ENCODE measurements at places on chromosomes 11 and 22. TPM values are rescaled to one million over a fixed set of nuclear protein-coding genes. Genes with fewer than 3 reads are reported as not detected.

DNA sequence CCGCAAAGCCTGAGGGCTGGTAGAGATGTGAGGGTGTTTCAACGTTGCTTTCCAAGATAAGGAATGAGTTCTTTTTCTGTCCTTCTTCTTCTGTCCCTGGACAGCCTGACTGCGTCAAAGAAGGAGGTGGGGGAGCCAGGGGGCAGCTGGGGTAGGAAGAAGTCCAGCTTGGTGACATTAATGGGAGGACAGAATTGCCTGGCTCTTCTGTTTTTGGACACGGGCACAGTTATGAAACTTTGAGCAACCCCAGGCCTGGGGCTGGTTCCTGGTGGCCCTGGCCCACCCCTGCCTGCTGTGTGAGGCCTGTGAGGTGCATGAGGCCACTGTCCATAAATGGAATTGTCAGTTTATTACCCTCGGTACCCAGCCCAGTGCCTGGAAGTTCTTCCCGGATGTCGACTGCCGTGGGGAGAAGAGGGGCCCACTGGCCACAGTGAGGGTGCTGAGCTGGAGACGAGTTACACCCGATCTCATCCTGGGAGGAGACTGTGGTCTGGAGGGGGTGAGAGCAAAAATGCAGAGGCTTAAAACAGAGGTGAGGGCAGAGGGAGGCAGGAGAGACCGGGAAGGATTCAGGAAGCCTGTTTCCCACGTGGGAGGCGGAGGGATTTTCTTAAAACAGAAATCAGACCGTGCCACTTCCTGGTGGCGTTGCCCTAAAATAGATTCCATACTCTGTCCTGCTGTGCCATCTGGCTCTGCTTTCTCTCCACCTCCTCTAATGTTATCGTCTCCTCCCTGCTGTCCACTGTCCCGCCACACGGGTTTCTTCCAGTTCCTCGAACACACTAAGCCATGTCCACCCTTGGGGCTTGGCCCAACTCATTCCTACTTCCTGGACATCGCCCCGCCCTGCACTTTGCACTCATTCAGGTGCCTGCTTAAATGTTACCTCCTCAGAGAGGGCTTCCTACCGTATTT, 59.7 kb upstream of the RASD2 start:
- no peak for DNase-seq

CD6 gene
- total RNA-seq, result 0.39 TPM

GRCh38 chr22:22452211-22452610, 56.3 kb downstream of the ZNF280B start:
- DNase-seq, result no peak

DNA sequence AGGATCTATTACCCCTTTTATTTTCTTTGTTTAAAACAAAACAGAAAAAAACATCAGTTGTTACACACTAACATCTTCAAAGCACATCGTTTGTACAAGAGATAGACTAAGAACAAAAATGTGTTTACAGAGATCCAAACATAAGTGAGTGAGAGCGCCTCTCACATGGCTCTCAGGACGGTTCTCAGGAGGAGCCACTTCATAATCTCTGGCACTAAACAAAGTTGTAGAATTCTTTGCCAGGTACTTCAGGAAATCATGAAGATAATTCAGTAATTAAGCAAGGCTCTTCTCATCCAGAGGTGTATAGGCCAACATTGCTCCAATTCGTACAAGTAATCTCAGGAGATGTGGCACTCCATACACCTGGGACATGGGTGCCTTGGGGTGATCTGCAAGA, 29.8 kb downstream of the PDE3B start:
- no peak for DNase-seq

MOV10L1 gene
- total RNA-seq, result not detected

GRCh38 chr11:95231127-95231880, at the start of gene SESN3:
SESN3 (minus strand) TSS chr11:95231202; CDS start chr11:95230860, 342 bp downstream.
- peak; percentile 96 for DNase-seq

KRTAP5-9 gene
- total RNA-seq, result not detected

DNA sequence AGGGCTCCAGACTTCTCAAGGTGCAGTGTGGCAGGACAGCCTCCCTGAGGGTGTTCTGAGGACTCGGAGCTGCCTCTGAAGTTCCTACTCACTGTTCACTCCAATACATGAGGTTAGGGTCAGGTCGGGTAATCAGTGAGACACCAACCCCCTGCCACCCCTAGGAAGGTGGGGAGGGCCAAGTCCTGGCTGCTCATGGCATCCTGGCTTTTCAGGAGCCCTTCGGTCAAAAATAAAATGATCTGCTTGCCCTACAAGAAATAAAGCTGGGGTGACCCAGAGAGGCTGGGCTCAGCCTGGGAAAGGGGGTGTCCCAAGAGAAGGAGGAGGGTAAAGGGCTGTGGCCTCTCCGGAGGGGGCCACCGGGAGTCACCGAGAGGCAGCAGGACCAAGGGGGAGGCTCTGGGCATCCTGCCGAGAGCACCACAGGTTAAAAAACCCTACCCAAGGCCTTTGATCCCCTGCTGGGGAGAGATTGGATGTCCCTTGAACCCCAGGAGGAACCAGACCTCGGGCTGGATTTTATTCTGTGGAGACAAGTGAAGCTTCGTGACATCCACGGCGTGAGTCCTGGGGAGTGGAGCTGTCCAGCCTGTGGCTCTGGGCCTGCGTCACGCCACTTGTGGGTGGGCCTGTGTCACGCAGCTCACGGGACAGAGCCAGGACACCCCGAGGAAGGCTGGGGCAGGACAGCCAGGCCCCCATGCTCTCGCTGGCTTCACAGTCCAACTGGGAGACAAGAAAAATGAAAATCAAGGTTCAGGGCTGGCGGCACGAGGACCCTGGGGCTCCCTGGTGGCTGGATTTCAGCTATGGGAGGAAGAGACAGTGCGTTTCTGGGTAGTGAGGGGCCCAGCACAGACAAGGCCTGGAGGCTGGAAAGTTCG, 102.2 kb upstream of the FGF3 start:
- no peak for DNase-seq

FOLR3 gene
- total RNA-seq, result not detected

DNA sequence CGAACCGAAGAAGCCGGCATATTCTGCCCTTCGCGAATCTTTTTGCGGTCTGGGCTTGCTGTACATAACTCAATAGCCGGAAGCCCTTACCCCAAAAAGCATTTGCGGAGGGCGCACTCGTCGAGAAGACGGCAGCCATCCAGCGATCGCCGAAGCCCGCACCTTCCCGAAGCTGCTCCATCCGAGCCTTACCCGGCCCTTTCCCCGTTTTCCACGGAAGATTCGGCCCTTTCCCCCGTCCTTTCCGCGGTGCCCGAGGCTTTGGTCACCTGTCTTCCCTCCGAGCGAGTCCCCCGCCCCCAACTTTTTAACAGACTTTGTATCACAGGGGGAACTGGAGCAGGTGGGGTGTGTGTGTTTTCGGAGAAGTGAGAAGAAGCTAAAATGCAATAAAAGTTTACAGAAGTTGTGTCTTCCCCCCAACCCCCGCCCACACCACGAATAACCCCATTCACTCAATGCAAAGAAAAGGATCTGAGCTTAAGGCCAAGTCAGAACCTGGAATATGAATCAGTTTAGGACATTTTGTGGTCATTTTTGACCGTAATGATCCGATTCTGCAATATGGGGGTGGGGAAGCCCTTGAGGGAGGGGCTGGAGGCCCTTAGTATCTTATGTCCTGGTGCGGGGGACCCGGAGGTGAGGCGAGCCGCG, 99.0 kb upstream of the HSD17B12 start:
- DNase-seq, result no peak

DUSP8 gene
- total RNA-seq, result 10.1 TPM

CCDC116 gene
- 1.2 TPM for total RNA-seq

DNA sequence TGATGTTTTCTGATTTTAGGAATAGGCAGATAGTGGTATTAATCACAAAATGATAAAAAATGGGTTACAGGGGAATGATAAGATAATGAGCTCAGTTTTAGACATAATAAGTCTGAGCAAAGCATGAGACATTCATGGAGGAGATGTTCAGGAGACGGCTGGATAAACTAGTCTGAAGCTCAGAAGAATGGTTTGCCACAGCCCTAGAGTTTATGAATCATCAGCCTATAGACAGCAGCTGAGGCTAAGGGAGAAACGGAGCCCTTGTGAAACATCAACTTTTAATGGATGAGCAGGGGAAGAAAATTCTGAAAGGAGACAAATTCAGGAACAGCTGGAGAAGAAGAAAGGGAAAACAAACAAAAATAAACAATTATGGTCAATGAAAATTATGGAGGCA, 87.2 kb downstream of the RELT start:
- DNase-seq, result no peak

PHOX2A gene
- 5.6 TPM for total RNA-seq

GRCh38 chr11:98955551-98955950, 65.2 kb upstream of the CNTN5 start:
- DNase-seq, result no peak

BCO2 gene
- 1.5 TPM for total RNA-seq

RTN4RL2 gene
- total RNA-seq, result 3.4 TPM

DNA sequence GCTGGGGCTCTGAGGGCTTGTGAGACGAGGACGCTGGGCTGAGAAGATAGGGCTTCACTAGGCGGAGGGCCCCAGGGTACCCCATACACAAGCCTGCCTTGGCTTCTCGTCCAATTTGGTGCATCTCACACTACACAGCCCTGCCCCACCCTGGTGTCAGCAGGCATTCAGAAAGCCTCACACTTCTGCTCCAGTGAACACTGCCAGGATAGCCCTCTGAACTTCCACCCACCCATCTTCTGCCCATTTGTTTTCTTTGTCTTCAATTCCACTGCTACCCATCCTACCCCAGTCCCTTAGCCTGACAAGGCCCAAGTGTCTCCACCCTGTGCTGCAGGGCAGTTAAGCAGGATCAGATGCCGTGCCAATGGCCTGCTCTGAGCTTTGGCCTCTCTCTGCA, 1.9 kb upstream of the BUD13 start:
- no peak for DNase-seq

- DNase-seq, result no peak
Measured at GRCh38 chr11:861105-861479, 18.4 kb downstream of the TSPAN4 start.

DRD2 gene
- 2.9 TPM for total RNA-seq

DNA sequence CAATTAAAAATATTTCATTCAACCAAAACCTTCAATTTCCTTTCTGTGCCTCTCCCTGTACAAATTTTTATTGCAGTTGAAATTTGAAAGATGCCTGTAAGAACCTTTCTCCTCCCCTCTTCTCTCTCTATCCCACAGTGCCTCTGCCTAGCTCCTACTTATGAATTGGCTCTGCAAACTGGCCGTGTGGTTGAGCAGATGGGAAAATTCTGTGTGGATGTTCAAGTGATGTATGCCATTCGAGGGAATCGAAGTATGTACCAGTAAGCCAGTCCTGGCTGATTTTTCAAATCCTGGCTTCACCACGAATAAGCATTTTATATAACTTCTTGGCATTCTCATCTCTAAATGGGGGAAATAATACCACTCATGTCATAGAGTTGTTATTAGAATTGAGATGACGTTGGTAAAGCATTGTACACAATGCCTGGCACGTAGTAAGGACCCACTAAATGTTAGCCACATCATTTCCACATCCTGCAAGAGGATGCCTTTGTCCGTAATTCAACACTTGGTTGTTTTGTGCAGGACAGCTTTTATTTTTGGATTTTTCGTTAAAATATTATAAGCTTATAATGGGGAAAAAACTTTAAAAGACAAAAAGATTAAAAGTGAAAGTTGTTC, 6.0 kb downstream of the DDX25 start:
- no peak for DNase-seq

DNA sequence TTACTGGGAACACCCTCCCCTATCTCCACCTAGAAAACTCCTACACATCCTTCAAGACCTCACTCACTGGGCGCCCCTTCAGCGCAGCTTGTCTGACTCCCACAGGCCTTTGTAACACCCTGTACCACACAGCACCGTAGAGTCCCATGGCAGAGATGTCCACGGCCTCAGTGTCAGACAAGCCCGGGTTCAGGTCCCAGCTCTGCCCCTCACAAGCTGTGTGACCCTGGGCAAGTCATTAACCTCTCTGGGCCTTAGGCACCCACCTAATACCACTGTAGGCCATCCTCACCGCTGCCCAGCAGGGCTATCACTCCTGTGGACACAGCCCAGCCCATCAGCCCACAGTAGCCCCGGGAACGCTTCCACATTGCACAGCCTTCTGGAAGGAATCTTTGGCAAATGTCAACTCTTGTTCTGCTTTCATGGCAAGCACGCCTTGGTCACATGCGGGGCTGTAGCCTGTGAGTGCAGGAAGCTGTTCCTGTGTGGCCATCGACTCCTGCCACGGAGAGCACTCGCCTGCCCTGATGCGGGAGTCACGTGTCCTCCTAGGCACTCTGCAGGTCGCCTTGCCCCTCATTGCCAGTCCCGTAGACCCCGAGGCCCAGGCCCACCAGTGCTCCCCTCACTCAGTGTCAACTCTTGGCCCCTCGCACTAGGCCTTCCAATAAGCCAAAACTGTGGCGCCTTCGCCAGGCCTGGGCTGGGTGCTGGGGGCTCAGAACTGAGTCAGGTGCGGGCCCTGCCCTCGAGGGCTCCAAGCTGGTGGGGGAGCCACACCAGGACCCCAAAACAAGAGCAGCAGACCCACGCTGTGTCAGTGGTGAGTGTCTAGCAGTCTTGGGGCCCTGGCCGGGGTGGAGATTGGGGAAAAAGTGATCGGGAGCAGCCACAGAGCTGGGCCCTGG, 32.9 kb upstream of the RFPL3 start:
- no peak for DNase-seq

ANKK1 gene
- total RNA-seq, result 0.09 TPM

CBLIF gene
- total RNA-seq, result not detected

DNA sequence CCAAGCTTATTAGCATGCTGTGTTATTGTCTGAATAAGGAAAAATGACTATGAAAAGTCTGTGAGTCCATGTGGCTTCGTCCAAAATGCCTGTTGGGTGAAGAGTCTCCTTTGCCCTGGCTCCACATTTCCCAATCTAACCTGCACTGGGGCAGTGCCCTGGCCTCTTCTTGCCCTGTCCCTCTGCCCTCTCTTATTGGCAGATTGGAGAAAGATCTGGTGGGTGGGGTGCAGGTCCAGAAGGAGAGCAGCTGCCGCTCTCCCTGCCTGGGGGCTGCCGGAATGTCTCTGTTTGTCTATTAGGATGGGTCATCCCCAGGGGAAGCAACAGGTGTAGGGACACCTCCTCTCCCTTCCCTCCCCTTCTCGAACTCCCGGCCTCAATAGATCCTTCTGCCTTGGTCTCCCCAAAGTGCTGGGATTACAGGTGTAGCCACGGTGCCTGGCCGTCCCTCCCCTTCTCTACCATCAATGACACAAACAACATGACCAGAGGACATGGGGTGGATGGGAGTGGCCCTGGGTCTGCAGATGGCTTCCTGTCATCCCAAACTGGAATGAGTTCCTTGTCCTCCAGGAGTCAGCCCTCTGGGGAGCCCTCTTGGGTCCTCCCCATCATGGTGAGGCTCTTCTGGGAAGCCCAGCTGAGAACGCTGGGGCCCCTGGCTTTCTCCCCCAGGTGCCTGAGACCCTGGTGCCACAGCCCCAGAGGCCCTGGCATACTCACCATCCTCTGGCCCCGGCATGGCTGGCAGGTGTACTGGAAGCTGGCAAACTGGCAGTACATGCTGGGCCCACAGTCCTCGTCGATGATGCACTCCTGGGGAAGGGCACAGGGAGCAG, 40.5 kb downstream of the DKK3 start:
- no peak for DNase-seq

DNA sequence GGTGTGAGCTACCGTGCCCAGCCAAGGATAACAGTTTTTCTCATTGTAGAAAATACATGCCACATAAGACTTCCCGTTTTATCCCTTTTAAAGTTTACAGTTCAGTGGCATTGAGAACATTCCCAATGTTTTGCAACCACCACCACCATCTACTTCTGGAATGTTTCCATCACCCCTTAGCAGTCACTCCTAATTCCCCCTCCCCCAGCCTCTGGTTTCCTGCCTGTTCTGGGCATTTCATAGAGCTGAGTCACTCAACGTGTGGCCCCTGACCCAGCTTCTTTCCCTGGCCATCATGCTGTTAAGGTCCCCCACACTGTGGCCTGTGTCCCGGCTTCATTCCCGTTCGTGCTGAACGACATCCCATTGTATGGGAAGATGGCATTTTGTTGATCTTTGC, 30.7 kb downstream of the FGF4 start:
- DNase-seq, result no peak

ZNF215 gene
- 11.2 TPM for total RNA-seq

Data from neural crest cell (in vitro differentiated cells).